ENCODE measurements at places on chromosomes 16 and 17.

GRCh38 chr17:2086306-2086705 lies 31.4 kb downstream of the HIC1 start:
- no peak for DNase-seq

DNA sequence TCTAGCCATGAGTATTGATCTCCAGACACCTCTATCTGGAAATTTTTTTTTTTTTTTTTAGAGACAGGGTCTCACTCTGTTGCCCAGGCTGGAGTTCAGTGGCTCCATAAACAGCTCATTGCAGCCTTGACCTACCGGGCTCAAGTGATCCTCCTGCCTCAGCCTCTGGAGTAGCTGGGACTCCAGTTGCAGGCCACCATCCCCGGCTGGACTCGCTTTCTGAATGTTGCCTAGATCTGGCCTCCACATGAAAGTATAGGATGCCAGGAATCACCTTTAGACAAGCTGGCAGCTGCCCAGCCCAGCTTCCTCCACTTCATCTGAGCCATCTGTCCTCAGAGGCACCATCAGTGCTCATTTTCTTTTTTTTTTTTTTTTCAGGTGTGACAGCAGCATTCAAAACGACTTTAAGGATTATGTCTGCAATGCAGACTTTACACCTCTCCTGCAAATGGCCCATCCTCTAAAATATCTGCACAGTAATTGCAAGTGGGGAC lies 6.4 kb upstream of the PRR14 start:
- DNase-seq: no peak

GRCh38 chr17:57853695-57854094 lies 3.9 kb upstream of the MRPS23 start:
- DNase-seq: no peak

- no peak for DNase-seq
Observed at GRCh38 chr16:10752843-10753523, 9.3 kb downstream of the NUBP1 start.

DNA sequence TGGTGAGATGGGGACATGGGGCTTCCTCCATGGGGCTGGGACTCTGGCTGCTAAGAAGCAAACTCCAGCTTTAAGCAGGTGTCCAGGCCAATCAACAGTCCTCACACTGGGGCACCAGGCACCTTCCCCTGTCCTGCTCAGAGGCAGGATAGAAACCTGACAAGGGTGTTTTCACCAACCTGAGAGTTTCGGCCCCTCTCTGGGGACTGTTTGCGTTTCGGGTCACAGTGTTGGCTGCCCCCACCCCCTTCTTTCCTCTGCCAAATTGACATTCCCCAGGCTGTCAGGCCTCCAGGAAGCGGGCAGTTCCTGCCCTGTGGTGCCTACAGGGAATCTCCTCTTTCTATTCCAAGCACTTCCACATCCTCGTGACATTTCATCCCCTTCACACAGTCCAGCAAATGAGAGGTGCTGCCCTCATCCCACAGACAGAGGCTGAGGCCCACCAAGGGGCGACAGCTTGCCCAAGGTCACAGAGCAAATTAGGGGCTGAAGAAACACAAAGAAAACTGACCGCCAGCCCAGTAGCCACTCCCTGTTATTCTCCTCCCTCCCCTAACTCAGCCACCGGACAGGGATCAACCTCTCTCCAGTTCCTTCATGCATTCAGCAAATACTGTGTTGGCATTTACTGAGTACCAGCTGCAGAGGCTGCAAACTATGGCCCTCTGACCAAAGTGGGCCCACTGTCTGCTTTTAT lies 38.0 kb downstream of the MMP15 start:
- no peak for DNase-seq

DNA sequence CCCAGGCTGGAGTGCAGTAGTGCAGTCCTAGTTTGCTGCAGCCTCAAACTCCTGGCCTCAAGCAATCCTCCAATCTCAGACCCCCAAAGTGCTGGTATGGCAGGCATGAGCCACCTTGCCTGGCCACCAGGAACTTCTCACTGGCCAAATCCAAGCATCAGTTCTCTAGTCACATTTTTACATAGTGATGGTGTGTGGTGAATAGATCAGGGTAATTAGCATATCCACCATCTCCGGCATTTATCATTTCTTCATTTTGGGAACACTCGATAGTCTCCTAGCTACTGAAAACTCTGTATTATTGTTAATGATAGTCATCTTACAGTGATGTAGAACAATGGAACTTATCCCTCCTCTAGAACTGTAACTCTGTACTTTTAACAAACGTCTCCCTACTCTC lies 58.3 kb downstream of the RAB11FIP4 start:
- DNase-seq: no peak
